ENCODE measurements at places on chromosomes 1 and 21.

DNA sequence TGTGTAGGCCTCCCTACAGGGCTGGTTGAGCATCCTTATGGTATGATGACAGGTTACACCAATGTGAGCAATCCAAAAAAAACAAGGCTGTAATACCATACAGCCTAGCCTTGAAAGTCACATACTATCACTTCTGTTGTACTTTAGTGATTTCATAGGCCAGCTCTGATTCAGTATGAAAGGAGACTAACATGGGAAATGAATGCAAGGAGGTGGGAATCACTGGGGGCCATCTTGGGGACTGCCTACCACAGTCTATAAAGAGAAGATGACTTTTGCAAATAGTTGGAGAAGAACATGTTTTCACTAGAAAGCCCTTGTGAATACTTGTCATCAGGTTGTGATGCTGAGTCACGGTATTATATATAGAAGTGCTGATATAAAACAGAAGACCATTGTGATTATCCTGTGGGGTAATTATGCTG, 270.7 kb downstream of the S1PR1 start:
- no peak for DNase-seq

GRCh38 chr1:58283388-58284224, 262.9 kb downstream of the OMA1 start:
- DNase-seq: no peak

DNA sequence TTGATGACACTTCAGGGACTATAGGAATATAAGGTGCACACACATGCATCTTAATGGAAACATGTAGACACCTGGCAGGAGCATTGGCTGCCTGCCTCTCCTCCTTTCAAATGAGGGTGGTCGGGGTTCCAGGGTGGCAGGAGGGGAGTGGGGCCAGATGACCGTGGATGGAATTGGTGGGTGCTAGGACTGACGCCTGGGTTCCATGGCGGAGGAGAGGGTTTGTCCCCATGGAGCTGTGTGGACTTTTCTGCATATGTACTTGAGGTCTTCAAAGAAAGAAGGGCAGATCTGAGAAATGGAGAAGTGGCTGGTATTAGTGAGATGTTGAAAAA, 7.7 kb downstream of the PRRX1 start:
- no peak for DNase-seq

DNA sequence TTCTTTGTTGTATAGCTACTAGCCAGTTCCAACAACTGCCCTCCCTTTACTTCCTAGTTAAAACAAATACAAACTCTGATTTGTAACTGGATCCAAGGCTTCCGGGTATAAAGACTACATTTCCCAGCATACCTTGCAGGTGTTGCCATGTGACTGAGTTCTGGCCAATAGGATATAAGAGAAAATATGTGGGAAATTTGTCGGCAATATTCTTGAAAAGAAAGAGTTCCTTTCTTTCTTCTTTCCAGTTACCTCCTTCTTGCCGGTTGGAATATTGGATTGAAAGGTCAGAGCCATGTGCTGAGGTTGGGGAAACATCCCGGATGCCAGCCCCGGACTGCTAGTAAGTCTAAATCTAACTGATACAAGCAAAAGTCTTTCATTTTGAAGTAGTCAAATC, 23.0 kb upstream of the ZBTB40 start:
- no peak for DNase-seq

GRCh38 chr1:171247501-171247900, 793 bp upstream of the FMO1 start:
- no peak for DNase-seq

DNA sequence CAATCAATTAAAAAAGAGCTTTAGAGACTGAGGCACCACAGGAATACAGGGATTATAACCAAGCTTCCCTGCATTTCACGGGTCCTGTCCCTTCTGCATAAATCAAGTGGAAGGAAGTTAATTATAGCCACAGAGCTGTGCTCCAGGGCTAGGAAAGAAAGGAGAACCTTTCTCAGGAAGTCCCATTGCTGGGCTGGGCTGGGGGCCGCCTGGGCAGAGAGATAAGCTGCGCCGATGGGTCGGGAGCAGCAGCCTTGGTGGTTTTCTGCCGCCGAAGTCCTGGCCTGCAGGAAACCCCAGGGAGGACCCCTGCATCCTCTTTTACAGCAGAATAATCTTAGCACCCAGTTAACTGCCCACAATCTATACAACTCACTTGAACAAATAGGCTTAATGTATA, 12.6 kb upstream of the CD34 start:
- no peak for DNase-seq

DNA sequence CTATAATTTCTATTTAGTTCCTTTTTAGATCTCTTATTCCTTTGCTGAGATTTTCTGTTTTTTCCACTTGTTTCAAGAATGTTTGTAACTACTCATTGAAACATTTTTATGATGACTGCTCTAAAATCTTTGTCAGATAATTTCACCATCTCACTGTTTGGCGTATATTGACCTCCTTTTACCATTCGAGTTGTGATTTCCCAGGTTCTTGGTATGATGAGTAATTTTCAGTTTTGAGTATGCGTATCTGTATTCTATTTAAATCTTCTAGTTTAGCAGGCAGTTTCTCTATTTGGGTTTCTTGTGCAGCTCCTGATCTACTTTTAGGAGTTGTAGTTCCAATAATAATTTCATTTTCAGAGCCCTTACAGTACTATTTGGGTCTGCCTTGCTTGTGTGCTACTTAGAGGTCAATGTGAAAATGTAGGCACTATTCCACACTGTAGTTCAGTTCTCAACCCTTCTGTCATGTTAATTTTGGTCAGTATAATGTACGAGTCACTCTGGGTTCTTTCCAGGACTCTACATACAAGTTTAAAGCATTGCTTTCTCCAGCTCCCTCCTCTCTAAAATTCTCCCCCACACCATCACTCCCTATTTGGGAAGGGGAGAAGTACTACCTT, 115.5 kb downstream of the ACBD6 start:
- no peak for DNase-seq
